ENCODE measurements at places on chromosomes 1 and 21.

GRCh38 chr1:201556841-201557571 is 18.1 kb downstream of the NAV1 start:
- DNase-seq = no peak

DNA sequence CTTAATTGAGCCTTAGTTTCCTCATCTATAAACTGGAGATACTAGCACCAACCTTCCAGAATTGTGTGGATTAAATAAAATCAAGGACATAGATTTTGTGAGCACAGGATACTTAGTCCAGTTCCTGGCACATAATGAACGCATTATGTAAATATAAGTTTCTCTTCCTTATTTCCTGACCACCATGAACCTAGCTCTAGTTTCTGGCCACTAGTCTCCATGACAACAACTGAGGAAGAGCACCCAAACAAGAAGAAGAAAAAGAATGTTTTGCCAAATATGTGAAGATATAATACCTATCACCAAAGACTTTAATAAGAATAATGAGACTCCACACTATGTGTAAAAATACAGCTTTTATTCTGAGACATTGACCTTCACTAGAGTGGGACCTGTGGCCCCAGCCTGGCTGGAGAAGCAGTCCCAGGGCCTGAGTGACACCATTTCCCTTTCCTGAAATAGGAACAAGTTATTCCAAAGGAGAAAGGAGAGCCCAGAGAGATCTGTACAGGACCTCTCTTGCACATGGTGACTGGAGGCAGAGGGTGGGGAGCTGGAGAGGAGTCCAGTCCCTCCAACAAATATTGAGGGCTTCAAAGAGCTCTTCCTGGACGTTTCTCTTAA is 940 bp upstream of the USF1 start:
- no peak for DNase-seq

DNA sequence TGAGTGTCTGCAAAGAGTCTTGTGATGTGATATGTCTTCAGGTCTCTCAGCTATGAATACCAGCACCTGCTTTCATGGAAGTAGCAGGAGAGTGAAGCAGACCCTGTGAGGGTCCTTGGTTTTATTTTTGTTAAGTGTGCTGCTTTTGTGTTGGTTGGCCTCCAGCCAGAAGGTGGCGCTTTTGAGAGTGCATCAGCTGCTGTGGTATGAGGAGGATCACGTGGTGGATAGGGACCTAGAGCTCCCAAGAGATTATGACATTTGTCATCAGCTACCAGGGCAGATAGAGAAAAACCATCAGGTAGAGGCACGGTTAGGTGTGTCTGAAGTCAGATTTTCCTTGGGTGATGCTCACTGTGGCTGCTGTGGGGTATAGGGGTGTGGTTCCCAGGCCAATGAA is 1232.1 kb downstream of the MRPL39 start:
- no peak for DNase-seq

- no peak for DNase-seq
These were observed 35.1 kb downstream of the FMN2 start for GRCh38 chr1:240126821-240127220.

GRCh38 chr1:245458234-245458633 is 303.4 kb downstream of the KIF26B start:
- DNase-seq = no peak

DNA sequence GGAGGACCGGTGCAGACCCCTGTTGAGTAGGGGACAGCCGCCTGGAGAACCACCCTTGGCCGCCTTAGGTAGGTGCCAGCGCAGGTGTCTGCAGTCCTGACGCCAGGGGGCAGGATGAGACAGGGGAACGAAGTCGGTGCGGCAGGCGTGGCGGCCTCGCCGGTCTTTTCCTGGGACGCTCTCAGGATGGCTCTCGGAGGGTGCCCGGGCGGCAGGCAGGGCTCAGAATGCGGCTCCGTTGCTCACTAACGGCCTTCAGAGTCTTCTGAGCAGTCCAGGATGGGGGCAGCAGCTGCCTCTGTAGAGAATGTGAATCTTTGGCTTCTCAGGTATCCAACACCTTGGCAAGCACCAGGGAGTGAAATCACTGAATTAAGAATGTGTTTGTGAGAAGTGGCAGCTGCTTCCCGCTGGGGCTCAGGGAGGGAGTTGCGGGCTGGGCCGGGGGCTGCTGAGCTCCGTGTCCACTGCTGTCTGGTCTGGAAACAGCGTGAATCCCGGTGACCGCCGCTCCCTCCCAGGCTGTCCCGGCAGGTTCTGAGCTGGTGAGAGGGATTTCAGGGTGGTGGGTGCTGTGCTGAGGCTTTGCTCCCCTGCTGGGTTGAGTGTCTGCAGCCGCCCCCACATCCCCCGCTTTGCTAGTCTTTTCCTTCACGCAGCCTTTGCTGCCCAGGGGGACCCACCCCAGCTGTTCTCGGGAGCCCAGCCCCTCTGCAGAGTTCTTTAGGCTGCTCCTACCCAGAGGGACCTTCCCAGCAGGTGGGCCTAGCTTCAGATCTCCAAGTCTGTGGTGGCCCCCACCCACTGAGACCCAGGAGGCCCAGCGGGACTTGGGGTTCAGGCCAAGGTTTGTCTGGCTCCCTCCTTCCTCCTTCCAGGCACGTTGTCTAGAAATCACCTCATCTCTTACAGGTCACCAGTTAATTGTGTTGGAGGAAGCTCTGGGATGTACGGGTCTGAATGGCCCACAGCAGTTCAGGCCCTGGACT is 11.1 kb upstream of the C1orf174 start:
- DNase-seq = peak; percentile 70

Measured in NCI-H526 treated with DMSO at 0.1 percent for 48 hours (cell line).